Right lung (tissue), 10 donors: ENCODE measurements at places on chromosomes 6 and 20. TPM values are rescaled to one million over a fixed set of nuclear protein-coding genes. Genes with fewer than 3 reads are reported as not detected.

Gene WFDC5
- not detected for polyA plus RNA-seq

Gene ADGB
- polyA plus RNA-seq = 4.7 TPM

Gene NRSN1
- 0.40 TPM for polyA plus RNA-seq

DNA sequence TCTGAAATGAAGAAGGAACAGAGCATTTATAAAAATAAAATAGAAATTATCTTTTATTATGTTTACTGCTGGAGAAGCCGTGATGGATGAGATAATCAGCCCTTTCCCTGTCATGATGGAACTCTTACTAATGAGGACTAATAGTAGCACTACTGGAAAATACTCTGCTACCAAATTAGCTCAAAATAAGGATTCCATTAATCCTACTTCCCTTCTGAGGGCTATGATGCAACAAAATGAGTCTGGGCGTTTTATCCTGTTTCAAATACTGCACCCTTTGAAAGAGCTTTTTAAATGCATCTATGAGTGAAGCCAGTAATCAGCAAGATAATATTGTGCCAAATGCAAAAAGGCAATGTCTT, 59.3 kb upstream of the CARMIL1 start:
- DNase-seq = no peak

DNA sequence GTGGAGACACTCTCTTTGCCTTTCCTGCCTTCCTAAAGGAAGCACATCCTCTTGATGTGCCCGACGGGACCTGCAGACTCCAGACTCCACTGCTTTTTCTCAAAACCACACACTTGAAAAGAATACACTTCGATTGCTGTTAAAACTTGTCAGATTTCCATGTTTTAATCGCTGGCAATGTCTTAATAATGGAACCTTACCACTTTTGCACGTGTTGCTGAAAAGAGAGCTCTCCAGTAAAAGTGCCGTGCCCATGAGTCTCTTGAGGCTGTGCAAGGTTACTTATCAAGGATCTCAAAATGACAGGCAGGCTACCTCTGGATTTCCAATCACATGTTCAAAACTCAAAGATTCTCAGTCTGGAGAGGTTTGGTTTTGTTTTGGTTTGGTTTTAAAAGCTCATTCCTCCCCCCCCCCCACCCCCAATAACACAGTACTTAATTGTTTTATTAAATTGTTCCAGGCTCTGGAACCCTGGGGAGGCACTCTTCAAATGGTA, 12.0 kb upstream of the TFAP2A start:
- DNase-seq = no peak

- no peak for DNase-seq
Observed at GRCh38 chr20:60206259-60206658, 248.0 kb downstream of the CDH26 start.

DNA sequence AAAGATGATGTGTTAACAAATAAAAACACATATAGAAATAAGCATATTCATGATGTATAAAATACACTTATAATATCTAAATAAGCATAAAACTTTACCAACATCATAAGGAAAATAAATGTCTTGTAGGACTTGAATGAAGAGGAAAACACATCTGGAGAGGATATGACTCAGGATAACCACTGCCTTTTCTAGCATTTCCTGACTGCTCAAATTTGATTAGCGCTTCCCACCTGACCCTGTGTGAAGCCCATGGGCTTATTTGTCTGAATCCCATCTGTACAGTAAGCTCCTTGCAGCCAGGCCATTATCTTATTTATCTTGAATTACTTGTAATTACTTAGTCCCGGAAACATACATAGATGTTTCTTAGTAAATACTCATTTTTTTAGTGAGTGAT, 608.6 kb downstream of the COL12A1 start:
- DNase-seq = no peak

GRCh38 chr6:2127484-2127911, 117.9 kb downstream of the GMDS start:
- DNase-seq = no peak

DNA sequence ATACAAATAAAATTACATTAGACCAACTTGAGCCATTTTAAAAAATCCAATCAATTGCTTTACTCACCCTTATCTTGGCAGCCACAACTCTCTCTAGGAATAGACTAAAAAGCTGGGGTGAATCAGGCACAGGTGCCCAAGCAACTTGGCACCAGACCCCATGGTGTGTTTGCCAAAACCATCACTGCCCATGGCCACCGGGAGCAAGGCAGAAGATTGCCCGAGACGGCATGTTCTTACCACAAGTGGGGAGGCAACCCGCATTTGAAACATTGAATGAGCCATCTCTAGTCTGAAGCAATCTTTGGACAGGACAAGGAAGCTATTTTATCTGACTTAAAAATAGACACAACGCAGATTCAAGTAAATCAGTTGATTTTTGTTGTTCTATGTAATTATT, 69.0 kb downstream of the SMLR1 start:
- DNase-seq = no peak

DNA sequence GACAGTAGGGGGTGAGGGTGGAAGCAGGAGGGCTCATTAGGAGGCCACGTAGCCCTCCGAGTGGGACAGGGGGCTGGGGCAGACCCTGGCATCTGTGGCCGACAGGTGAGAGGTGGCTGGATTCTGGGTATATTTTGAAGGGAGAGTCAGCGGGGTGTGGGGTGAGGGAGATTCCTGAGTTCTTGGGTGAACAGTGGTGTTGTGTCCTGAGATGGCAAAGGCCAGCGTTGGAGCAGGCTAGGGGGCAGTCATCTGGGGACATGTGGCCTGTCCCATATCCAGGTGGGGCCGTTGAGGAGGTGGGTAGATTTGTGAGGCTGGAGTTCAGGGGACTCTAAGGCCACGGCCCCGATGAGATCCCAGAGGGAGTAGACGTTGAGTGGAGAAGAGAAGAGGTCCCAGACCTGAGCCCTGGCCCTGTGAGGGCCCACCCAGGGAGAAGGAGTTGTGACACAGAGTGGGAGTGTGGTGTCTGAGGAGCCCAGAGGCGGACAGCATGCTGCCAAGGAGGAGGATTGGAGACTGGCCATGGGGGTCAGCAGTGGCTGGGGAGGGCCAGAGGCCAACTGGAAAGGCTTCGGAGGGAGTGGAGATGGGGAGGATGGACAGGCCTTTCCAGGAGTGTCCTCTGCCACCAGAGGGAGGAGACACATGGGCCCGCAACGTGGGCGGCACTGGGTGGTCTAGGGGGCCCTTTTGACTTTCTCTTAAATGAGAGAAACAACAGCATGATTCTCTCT, 19.6 kb downstream of the PACSIN1 start:
- DNase-seq = no peak

- DNase-seq = no peak
Observed at GRCh38 chr6:89630488-89630887, 8.1 kb downstream of the LYRM2 start.

Gene HLA-DRA
- polyA plus RNA-seq = 79.3 TPM

Gene PTK7
- polyA plus RNA-seq = 276 TPM
